T-cell (primary cell): ENCODE measurements at places on chromosomes 4 and X.

DNA sequence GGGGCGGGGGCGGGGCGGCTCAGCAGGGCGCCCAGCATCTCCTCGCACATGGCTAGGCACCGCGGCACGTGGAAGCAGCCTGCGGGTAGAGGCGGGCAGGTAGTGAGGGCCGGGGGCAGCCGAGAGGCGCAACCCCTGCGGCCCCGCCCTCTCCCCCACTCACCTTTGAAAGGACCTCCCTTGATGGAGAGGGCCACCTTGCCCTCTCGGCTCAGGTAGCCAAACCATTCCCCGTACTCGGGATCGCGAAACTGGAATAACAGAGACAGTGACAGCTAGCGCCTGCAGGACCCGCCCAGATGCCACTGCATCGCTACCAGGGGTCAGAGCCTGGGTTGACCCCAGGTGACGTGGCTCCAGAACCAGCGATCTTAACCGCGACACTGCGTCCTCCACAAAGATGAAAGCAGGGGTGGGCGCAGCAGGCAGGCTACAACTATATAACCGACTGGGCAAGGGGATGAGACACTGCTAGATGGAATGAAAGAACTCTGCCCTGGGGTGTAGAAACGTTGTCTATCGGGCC is 552 bp upstream of the NAA10 start:
- H3K36me3 ChIP-seq: no peaks in the 10 kb centered on the region
- H3K27ac ChIP-seq: peak overlapping the region; percentile 49
- DNase-seq: no peak
- no peaks in the 10 kb centered on the region for H3K27me3 ChIP-seq
- H3K4me1 ChIP-seq: peaks cover 17% of the 10 kb centered on the region

- no peaks in the 10 kb centered on the region for H3K4me1 ChIP-seq
- no peak for DNase-seq
- H3K27me3 ChIP-seq: no peaks in the 10 kb centered on the region
- no peak overlapping the region for H3K27ac ChIP-seq
- no peak overlapping the region for H3K4me3 ChIP-seq
These were observed 29.6 kb upstream of the ERVMER34-1 start for GRCh38 chr4:52780617-52781354.

DNA sequence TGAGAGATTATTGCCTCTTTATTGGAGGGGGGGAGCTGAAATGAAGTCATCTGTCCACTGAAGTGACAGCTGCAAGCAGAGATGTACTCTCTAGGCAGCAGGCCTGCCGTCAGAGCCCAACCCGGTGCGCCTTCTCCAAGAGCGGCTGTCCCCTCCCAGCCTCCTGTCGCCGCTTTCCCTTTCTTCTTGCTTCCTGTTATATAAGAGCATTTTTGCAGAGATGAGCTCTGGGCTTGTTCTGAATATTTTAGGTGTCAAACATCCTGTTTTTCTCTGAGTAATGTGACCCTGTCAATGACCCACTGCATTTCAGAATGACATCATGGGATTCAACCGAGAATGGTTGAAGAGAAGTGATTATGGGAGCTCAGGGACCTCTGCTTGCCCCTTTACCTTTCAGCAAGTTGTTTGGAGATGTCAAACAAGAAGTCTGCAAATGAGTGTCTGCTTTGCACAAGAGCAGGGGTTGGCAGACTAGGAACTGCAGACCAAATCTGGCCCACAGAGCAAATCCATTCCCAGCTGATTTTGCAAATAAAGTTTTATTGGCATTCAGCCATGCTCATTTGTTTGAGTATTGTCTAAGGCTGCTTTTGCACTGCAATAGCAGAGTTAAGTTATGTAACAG is 79.9 kb downstream of the SLC9A6 start:
- H3K4me1 ChIP-seq: peaks cover 18% of the 10 kb centered on the region
- peak; percentile 50 for DNase-seq
- H3K4me3 ChIP-seq: no peak overlapping the region
- peak overlapping the region; percentile 73 for H3K27ac ChIP-seq
- H3K27me3 ChIP-seq: no peaks in the 10 kb centered on the region

GRCh38 chr4:161664740-161665139 is 499.1 kb downstream of the FSTL5 start:
- H3K4me3 ChIP-seq: no peak overlapping the region
- H3K27ac ChIP-seq: no peak overlapping the region
- no peaks in the 10 kb centered on the region for H3K36me3 ChIP-seq
- H3K4me1 ChIP-seq: no peaks in the 10 kb centered on the region

- DNase-seq: no peak
- H3K36me3 ChIP-seq: no peaks in the 10 kb centered on the region
- no peak overlapping the region for H3K4me3 ChIP-seq
- peaks cover 4% of the 10 kb centered on the region for H3K27me3 ChIP-seq
- no peaks in the 10 kb centered on the region for H3K4me1 ChIP-seq
- H3K27ac ChIP-seq: no peak overlapping the region
These were observed 22.2 kb downstream of the APBB2 start for GRCh38 chr4:41192136-41192535.

- no peak overlapping the region for H3K27ac ChIP-seq
- H3K27me3 ChIP-seq: peaks cover 3% of the 10 kb centered on the region
- no peaks in the 10 kb centered on the region for H3K36me3 ChIP-seq
- no peak for DNase-seq
- H3K4me1 ChIP-seq: no peaks in the 10 kb centered on the region
These were observed 46.1 kb downstream of the C4orf46 start for GRCh38 chr4:158625544-158625943.

DNA sequence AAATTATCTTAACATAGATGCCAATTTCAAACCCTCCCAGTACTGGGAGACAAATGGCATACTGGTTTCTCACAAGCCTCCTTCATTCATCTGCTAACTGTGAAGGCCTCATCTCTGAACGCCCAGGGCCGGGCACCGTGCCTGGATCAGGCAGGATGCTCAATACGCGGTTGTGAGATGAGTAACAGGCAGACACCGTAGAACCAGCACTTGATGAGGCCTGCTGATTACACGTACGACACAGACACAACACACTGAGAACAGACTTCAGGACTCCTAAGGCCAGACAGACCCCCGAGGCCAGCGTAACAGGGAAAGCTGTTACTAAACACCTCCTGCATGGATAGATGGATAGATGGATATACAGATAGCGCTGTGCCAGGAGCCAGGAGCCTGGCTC is 154.6 kb downstream of the AFAP1 start:
- no peaks in the 10 kb centered on the region for H3K27me3 ChIP-seq
- H3K4me3 ChIP-seq: no peak overlapping the region
- no peak overlapping the region for H3K27ac ChIP-seq
- H3K4me1 ChIP-seq: peaks cover 30% of the 10 kb centered on the region
- DNase-seq: no peak
- H3K36me3 ChIP-seq: peaks cover 12% of the 10 kb centered on the region

DNA sequence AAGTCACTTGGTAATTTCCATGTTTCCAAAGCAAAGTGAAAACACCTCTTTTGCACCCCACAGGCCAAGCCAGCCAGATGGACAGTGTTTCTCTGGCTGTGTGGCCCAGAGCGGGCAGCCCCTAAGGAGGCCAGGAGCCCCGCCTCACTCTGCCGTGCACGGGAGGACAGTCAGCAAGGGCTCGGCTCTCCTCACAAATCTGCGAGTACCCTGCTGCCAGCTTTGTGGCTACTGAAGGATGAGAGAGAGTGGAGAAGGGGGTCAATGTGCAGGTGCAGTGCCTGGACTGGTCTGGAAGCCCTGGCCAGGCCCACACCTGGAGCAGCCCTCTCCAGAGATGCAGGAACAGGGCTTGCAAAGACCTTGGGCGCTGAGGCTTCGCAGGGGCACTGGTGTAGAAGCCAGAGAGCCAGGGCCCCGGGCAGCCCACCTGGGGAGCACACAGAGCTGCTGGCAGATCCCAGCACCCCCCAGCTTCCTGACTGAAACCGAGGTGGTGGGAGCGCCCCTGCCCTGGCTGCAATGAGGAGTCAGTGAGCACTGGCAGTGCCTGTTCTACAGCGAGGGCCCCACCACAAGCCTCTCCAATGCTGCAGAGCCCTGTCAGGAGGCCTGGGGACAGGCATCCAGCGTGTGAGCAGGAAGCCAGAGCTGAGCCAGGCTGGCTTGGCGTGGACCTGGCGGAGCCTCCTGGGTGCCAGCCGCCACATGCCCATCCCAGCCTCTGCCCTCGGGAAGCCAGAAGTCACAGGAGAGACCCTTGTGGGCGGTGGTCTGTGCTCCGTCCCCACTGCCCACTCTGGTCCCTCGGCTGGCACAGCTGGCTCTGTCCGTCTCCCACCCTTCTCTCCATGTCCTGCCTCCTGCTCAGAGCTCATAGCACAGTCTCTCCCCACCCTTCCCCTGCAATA is 3.9 kb downstream of the SPON2 start:
- peak overlapping the region; percentile 66 for H3K27ac ChIP-seq
- peaks cover 2% of the 10 kb centered on the region for H3K36me3 ChIP-seq
- peaks cover 68% of the 10 kb centered on the region for H3K4me1 ChIP-seq
- DNase-seq: no peak
- H3K4me3 ChIP-seq: peak overlapping the region; percentile 91
- H3K27me3 ChIP-seq: peaks cover 63% of the 10 kb centered on the region

- no peaks in the 10 kb centered on the region for H3K36me3 ChIP-seq
- DNase-seq: no peak
These were observed 125.7 kb upstream of the GABRG1 start for GRCh38 chr4:46249516-46249915.

DNA sequence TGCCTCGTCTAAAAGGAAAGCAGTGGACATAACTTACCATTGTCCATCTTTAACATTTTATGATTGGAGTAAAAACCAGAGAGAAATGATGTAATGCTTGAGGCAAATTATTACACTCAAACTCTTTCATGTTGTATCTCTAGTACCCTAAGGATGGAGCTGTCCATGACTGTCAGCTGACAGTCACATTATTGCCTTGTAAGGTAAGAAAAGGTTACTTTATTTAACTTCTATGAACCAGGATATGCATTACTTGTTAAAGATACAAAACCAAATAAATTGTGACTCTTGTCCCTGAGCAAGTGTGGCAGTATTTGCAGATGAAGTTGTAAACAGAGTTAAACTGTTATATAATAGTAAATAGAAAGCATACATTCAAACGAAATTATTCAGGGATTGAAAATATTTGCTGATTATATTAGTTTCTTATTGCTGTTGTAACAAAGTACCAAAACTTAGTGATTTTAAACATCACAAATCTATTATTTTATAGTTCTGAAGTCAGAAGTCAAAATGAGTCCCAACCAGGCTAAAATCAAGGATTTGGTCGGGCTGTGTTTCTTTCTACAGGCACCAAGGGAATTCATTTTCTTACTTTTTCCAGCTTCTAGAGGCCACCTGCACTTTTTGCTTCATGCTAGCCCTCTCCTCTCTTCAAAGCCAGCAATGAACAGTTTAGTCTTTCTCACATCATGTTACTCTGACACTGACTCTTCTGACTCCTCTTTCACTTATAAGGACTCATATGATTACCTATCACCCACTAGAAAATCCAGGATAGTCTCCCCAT is 113.8 kb downstream of the CEP44 start:
- H3K4me3 ChIP-seq: no peak overlapping the region
- no peak for DNase-seq
- no peaks in the 10 kb centered on the region for H3K36me3 ChIP-seq
- H3K4me1 ChIP-seq: no peaks in the 10 kb centered on the region
- H3K27me3 ChIP-seq: no peaks in the 10 kb centered on the region

DNA sequence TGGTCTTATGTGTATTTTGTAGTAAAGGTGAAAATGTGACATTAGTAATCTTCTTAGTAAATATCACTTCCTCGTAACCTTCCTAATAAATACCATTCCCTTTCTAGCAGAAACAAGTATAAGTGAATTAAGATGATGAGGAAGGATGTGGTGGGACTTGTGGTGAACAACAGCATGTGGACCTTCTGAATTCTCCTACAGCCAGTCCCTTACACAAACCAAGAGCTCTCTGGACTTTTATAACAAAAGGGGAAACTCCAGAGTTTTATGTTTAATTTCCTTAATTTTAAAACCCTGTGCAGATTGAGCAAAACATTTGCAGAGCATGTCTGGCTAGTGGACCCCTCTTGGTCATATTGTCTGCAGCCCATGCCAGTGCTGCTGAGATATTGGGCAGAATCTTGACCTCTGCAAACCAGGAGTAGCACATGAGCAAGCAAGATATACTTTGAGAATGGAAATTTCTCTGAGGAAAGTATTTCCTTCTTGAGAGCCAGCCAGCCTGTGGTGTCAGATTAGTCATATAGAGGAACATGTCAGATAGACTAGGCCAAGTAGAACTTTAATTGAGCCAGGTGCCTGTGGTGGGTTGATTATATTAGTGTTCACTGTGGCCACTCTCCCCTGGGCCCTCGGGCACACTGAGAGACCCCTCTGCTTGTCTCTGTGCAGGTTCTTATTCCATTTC is 328.2 kb downstream of the DKK2 start:
- no peak overlapping the region for H3K4me3 ChIP-seq
- no peak overlapping the region for H3K27ac ChIP-seq
- no peaks in the 10 kb centered on the region for H3K36me3 ChIP-seq

- H3K27me3 ChIP-seq: no peaks in the 10 kb centered on the region
- no peak overlapping the region for H3K27ac ChIP-seq
- H3K36me3 ChIP-seq: peaks cover 7% of the 10 kb centered on the region
- peaks cover 6% of the 10 kb centered on the region for H3K4me1 ChIP-seq
- H3K4me3 ChIP-seq: no peak overlapping the region
These were observed 35.1 kb downstream of the PRKX start for GRCh38 chrX:3678328-3678727.

GRCh38 chrX:19046343-19047215 is 62.7 kb upstream of the PHKA2 start:
- no peaks in the 10 kb centered on the region for H3K27me3 ChIP-seq
- no peak overlapping the region for H3K4me3 ChIP-seq
- H3K4me1 ChIP-seq: no peaks in the 10 kb centered on the region
- no peak for DNase-seq

- H3K36me3 ChIP-seq: peaks cover 2% of the 10 kb centered on the region
- H3K4me3 ChIP-seq: no peak overlapping the region
- DNase-seq: no peak
- no peak overlapping the region for H3K27ac ChIP-seq
These were observed 10.6 kb downstream of the ABCD1 start for GRCh38 chrX:153735274-153735673.

DNA sequence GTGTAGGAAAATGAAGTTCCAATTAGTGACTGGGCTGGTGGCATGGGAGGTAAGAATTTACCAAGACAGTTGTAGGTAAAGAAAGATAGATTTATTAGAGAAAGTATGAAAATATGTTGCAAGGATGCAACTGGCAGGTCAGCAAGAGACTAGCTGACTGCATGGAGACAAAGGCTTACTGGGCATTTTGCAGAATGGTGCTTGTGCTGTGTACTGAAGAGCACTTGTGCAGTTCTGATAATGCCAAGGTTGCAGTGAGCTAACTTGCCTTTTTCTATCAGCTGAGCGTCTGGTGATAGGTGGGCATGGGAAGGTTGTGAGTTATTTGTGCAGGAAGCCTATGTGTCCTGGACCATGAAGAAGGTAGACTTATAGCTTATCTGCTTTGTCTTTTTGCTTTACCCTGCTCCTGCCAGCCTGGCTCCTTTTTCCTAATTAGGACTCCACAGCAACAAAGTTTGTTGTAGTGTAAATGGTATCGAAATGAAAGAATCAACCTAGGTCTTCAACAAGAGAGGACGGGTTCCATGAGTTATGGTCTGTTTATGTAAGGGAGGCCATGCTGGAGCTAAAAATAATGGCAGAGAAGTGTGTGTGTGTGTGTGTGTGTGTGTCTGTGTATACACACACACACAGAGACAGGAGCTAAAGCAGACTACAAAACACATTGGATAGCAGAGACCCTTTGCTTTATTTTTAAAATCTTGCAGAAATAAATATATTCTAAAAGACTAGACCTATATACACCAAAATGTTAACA is 15.0 kb downstream of the BST1 start:
- DNase-seq: no peak
- H3K4me3 ChIP-seq: no peak overlapping the region
- H3K27ac ChIP-seq: no peak overlapping the region
- no peaks in the 10 kb centered on the region for H3K4me1 ChIP-seq
- H3K27me3 ChIP-seq: no peaks in the 10 kb centered on the region

GRCh38 chr4:121182296-121182695 is 18.2 kb upstream of the TNIP3 start:
- peak overlapping the region; percentile 98 for H3K27ac ChIP-seq
- no peak for DNase-seq
- no peaks in the 10 kb centered on the region for H3K27me3 ChIP-seq
- peak overlapping the region; percentile 49 for H3K4me3 ChIP-seq
- peaks cover 38% of the 10 kb centered on the region for H3K4me1 ChIP-seq
